ENCODE measurements at places on chromosomes 4 and X.

DNA sequence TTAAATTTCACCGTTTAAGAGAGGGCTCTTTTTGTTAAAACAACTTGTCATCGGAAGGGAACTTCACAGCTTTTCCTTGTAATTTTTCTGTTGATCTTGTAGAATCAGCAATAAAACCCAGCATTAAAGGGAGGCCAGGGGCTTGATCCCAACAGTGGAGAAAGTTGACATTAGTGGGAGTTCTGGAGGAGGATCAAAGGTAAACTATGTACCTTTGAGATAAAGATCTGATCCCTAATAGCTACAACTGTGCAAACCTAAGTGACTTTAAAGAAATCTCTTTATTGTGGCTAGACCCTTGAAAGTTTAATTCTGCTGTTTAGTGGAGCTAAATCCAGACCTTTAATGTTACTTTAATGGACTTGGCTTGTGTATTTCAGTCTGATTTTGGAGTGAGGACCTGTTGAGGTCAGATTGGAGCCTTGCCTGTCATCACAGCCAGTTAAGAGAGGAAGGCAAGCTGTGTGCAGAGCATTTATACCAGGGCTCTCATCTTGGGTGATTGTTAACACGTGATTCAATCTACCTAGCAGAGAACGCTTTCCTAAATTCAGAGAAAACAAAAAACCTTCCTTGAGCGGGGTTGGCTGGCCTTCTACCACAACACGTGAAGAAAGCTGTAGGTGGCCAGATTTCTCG, 1.7 kb downstream of the DOCK11 start:
- no peak for DNase-seq

GRCh38 chr4:145341381-145341780, 140.3 kb upstream of the SMAD1 start:
- DNase-seq, result no peak

DNA sequence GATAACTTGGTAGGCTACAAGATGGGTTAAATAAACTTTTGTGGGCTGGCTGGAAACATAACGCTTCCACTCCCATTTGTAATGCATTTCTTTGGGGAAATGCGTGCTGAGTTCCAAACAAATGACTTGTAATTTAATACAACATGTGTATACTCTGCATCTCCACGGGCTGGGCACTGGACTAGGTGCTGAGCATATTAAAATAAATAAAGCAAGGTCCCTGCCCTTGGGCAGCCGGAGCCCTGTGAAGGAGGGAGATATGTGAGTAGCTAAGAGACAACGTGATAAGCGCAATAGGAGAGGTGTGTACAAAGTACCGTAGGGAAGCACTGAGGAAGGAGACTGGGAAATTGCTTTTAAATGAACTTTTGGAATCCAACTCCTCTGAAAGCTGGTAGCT, 147.2 kb upstream of the RBPJ start:
- no peak for DNase-seq

DNA sequence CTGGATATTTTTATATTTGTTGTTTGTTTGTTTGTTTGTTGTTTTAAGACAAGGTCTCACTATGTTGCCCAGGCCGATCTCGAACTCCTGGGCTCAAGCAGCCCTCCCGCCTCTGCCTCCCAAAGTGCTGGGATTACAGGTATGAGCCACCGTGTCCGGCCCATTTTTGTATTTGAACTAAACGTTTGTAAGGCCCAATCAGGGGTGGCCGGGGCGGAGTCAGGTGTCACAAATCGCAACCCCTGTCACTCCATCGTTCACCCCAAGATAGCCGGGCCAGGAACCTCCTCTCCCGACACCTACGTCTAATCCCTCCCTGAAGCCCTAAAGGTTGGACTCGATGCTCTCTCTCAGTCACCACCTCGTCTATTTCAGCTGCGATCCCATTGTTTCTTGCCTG, 722 bp upstream of the EFHC2 start:
- no peak for DNase-seq

GRCh38 chr4:19924761-19925160, 326.9 kb upstream of the SLIT2 start:
- no peak for DNase-seq

All from Ammon's horn (tissue), 1 donor.